ENCODE measurements at places on chromosomes 13 and 19.

DNA sequence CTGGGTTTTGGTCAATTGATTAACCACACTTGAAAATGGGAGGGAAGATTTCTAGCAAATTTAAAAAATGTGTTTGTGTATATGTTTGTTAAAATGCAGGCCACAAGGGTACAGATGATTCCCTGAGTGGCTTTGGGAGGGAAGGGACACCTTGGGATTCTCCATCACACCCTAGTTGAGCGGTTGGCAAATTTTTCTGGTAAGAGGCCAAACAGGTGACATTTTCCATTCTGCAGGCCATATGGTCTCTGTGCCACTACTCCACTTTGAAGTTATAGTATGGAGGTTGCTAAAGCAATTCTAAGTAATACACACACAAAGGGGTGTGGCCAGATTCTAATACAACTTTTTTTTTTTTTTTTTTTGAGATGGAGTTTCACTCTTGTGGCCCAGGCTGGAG, 12.9 kb upstream of the MED26 start:
- no peak for DNase-seq

DNA sequence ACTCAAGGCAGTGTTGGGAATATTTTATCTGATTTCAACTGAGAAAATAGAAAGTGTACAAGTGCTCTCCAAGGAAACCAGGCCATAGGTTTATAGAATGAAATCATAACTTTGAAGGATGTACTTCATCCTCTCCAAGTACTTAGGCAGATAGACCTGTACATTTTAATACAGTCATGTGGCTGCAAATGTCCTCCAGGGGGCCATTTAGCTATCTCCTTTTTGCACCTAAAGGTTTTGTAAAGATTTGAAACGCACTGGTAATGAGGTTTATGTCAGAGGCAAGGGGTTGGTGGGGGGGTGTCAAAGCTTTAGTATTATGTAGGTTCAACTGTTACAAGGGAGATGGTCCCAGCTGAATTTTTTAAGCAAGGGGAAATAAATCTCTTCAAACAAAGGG, 364.4 kb downstream of the DCT start:
- no peak for DNase-seq

DNA sequence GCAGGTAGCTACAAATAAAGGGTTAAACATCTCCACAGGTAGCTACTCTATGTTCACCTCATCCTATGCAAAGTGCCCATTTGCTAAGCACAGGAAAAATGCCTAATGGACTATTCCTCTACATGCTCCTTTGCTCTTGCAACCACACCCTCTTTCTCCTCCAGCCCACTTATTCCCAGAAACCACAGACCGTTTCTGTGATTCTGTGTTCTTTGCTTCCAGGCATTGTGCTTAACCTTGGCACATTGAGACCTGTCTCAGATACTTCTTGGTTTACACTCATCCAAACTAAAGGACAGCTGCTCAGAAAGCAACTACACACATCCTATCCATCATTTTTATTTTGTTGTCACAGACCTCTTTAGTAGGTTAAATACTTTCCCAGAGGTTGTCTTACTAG, 785.0 kb upstream of the MIR17HG start:
- no peak for DNase-seq

DNA sequence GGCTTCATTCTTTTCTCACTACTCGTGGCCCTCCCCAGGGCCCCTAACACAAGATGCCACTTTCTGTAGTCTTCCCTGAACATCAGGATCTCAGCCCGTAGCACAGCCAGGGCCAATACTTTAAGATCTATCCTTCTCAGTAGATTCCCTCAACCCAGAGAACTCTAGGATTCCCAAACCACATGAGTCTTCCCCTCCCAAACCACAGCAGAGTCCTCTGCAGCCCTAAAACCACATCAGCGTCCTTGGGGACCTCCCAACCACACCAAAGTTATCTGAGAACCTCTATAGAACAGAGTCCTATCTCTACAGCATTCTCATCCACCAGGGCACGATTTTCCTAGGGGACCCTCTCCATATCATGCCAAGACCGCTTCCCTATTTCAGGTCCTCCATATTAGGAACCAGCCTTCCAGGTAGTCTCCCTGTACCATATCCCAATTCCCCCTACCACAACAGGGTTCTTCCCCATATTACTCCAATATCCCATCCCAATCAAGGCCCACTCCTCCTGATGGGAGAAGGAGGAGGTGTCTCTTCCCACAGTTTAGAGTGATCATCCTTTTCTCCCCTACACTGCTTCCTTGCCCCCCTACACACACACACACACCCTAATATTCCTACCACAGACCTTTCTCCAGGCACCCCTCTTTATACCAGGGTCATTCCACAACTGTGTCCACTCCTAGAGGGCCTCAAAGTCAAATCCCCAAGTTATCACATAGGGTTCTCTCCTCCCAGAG, 1.4 kb downstream of the DYRK1B start:
- no peak for DNase-seq

DNA sequence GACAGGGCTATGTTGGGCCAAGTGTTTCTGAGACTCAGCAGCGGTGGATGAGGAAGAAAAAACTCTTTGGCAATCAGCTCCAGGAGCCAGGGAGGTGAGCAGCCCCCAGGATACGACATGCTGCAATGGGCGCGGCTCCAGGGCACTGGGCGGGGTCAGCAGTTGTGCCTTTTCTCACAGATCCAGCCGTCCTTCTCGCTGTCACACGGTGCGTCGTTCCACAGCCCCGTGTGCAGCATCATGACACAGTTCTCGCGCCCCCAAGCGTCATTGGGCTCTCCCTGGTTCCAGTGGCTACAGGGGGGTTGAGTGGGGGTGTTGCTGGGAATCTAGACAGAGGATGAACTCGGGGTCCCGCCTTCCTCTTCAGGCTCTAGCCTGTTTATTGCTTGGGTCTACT, 2.7 kb downstream of the CLEC4G start:
- no peak for DNase-seq

GRCh38 chr19:19527371-19527656, 1.4 kb upstream of the YJEFN3 start:
- no peak for DNase-seq

DNA sequence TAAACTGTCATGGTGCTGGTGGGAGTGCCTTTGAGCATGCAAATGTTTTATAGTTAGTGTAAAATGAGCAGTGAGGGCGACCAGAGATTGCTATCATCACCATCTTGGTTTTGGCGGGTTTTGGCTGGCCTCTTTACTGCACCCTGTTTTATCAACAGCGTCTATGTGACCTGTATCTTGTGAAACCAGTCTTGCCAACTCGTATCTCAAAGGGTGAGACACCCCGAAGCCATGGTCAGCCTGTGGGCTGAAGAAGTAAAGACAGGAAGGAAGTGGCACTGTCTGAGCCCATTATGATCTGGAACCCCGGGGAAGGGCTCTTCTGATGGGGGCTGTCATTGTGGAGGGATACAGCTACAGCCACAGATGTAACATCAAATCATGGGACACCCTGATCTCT, 81.5 kb upstream of the FAM216B start:
- DNase-seq: no peak

DNA sequence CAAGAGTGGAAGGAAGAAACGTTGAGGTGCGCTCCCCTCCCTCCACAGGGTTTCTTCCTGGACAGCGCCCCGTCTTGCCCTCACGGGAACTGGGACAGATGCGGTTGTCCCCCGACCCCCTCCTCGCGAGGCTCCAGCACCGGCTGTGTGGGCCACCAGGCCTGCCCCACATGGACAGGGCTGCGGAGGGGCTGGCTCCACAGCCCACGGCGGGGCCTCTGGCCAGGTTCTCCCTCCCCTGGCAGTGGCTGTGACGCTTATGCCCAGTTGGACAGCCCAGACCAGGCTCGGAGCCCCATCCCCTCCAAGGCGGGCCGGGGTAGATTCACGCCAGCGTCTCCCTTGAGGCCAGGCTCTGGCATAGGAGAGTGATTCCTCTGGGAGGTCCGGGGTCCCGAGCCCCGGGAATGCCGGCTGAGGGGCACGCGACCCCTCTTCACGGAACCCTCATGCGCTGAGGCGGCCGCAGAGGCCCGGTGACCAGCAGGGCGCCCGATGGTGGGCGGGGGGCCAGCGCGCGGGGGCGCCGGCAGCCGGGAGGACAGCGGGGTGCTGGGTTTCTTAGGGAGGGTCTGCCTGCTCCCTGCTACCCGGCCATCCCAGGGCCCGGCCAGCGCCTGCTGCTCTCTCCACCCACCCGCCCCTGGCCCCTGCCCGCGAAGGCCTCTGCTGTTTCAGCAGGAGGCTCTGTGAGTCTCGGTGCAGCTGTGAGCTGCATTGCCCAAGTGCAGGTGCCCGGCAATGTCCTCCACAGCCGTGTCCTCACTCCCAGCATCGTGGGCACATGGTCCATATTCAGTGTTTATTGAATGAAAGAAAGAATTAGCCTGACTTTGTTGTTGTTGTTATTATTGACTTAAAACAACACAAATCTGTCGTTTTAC, 20.3 kb upstream of the GAS6 start:
- no peak for DNase-seq

DNA sequence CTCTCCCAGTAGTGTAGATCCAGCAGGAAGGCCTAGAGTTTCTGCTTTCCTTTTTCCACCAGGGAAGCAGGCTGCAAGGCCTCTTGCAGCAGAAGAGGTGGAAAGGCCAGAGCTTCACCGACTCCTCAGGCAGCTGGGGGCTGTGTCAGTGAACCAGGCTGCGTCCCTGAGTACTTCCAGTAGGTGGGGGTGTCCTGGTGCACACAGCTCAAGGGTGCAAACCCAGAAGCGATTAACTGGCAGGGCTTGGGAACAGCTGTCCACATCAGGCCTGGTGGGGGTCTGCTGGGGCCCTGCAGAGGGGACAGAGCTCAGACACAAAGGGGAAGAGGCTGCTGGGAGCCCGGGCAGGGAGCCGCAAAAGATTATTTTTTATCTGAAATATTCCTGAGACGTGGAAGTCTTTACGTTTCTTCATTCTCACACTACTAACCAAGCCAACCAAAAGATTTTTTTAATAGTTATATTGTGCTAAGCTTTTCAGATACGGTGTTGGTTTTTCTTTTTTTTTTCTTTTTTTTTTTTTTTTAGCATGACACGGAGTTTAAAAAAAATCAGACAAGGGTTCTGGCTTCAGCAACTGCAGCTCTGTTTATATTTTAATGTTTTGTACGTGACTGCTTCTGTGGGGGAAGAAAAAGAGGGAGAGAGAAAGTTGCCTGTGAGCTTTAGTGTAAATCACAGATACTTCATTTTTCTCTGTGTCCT, 11.0 kb downstream of the TSHZ3 start:
- peak; percentile 50 for DNase-seq

DNA sequence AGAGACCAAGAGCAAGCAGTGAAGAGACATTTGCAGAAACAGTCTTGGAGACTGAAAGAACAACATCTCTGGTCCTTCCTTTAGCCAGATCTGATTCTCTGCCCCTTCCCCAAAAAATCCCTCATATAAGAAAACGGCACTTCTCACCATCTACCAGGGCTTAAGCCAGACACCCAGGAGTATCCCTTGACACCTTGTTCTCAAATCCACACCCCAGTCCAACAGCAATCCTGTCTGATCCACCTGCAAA, 1.7 kb upstream of the PLEKHG2 start:
- no peak for DNase-seq

DNA sequence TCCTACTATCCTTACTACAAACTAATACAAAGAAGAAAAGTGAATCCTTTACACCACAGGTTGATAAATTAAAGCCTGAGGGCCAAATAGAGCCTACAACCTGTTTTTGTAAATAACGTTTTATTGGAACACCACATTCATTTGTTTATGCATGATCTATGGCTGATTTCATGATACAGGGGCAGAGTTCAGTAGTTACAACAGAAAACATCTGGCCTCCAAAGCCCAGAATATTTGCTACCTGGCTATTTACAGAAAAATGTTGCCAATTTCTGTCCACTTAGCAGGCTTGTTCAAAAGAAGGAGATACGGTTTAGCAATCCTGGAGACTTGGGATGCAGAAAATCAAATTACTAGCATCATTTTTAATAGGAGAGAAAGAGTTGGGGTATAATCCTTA, 24.1 kb downstream of the DCT start:
- no peak for DNase-seq

DNA sequence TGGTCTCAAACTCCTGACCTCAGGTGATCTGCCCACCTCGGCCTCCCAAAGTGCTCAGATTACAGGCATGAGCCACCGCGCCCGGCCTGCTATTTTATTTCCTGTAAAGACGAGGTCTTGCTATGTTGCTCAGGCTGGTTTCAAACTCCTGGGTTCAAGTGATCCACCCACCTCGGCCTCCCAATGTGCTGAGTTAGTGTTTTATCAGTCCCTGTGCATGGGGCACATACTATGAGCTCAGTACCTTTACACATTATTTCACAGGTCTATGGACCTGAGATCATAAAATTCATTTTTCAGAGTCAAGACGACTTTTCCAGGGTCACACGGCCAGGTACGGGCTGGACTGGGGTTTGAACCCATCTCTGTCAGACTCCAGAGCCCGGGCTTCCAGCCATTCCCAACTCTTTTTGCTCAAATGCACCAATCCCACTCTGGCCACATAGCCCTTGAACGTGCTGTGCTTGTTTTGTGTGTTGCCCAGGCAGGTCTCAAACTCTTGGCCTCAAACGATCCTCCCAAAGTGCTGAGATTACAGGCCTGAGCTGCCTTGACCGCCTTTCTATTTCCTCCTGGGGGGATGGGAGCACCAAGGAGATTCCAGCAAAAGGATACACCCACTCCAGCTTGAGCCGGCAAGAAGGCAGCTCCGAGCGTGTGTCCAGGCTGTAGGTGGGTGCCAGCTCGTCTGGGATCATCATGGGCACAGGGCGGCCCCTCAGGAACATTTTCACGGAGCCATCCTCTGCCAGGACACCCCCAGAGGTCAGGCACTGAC, 1.1 kb downstream of the EML2 start:
- DNase-seq: peak; percentile 62

DNA sequence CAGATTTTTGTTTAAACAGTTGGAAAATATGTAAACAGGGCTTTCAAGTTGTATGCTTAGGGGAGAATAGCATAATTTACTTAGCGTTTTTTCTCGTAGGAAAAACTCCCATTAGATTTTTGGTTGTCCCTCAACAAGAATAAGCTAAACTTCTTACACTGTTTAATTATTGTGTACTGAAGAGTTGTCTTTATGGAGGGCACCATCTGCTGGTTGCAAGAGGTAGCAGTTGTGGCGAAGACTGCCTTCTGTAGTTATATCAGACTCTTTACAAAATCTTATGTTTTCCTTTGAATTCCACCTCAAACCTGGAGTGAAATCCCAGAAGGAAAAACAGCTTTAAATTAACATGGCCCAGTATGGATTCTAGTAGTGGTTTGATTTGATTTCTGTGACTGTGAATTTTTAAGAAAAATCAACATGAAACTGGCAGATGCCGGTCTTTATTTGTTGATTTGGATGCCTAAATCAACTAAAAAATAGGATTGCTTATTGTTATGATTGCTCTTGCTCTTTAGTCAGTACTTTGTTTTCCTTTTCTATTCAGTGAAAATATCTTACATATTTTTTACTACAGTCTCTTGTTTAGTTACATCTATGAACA, 53.4 kb downstream of the PDS5B start:
- DNase-seq: peak; percentile 17

Measured in A549 (cell line).